ENCODE measurements at places on chromosomes 16 and 17.
A peak's percentile ranks its signal among the peaks of the same experiment; 100 is the strongest.

DNA sequence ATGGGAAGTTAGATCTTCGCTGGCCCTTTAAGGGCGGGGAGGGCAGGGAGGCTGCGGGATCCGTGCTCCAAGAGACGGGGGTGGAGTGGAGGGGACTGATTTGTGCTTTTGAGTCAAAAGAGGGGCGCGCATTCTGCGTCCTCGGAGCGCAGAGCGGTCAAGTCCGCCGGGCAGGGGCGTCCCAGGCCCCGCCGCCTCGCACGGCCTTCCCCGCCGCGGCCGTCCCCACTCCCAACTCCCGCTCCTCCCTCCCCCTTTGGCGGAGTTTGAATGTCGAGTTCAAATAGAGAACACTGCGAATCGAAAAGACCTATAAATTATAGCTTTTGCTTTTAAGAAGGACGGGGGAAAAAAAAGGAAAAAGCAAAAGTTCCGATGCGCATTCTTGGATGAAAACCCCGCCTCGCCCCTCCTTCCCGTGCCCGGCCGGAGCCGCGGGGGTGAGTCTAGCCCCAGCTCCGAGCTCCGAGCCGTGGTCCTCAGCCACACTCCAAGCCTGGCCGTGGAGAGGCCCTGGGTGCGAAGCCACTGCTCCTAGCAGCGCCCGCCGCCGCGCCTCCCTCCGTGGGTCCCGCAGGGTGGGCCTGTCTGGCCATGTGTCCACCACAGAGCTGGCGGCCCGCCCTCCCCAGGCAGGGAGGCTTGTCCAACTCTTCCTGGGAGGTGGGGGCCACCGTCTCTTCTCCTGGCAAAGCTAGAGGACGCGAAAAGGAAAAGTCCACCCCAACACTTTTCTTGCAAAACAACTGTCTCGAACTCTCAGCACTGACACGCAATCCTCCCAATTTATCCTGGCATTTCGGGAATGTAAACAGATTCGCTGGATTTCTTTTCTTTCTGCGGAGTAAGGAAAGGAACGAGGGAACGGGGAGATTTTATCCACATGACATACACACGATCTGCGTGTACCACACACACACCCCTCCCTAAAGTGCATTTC, 3.6 kb downstream of the CBX8 start:
- DNase-seq: no peak

DNA sequence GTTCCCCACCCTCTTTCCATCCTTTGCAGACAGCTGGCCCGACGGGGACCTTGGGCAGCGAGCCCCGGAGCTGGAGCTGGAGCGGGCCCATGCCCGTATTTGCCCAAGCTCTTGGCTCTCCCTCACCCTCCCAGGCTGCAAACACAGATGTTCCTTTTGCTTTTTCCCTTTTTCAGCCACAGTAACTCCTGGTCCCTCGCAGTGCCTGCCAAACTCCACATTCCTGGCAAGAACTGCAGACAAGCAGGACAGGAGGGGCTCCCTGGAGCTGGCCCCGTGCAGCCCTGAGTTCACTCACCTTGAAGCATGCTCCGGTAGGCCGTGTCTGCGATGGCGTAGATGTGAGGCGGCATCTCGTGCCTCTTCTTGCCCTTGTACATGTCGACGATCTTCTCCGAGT, 33.9 kb downstream of the MYH11 start:
- no peak for DNase-seq

GRCh38 chr16:27550582-27550920, 607 bp downstream of the KATNIP start:
- DNase-seq: no peak

DNA sequence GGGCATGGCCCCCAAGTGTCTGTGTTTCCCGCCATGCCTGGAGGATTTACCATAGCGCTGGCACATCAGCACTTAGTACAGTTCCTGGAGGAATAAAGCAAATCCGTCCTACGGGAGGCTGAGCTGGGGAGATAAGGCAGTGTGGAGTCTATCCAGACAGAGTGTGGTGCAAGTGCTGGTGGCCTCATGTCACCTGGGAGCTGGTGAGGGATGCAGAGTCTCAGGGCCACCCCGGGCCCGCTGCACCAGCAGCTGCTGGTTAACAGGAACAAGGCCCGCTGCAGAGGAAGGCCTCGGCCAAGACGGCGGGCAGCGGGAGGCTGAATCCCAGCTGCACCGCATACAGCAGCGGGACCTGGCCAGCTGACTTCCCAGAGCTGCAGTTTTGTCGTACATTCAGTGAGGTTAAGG, 57.3 kb upstream of the CDC42EP4 start:
- no peak for DNase-seq

- DNase-seq: no peak
These were observed 37.4 kb downstream of the ARHGAP23 start for GRCh38 chr17:38465391-38466345.

GRCh38 chr17:6444571-6445335, 498 bp downstream of the PIMREG start:
- DNase-seq: no peak

DNA sequence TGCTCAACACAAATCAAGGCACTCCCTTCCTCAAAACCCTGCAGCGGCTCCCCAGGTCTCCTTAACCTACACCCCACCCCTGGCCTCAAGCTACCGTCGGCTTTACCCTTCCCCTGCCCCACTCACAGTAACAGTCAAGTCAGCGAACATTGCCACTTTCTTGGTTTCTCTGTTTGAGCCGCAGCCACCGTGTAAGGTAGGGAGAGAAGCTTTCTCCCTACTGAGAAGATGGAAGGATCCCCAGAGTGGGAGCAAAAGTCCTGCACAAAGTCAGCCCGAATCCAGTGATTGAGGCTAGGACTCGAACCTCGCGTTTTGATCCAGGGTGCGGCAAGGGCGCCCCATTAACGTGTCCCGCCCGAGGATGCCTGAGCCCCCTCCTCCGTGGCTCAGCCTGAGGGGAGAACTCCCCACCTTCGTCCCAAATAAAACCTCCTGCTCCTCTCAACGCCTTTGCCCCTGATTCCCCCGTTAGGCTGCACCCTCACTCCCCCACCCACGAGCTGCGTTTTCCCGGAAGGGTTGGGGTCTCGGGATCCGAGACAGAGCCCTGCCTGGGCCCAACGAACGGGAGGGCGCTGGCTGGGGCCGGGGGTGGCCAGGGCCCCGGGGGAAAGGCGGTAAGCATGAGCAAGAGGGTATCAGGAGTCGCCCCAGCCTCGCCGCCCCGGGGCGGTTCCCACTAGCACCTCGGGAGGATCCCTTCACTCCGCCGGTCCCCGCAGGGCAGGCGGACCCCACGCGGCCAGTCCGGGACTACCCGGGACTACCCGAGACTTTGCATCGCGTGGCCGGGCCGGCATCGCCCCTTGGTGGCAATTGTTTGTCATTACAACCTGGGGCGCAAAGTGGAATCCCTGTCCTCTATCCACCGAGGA, 9.9 kb upstream of the NAGS start:
- peak; percentile 43 for DNase-seq

- DNase-seq: peak; percentile 19
These were observed 664 bp upstream of the NKD1 start for GRCh38 chr16:50547340-50548124.

- DNase-seq: no peak
These were observed 1.7 kb downstream of the DOK4 start for GRCh38 chr16:57484515-57485005.

GRCh38 chr17:33777674-33778073, 477.4 kb upstream of the CCL2 start:
- DNase-seq: no peak

DNA sequence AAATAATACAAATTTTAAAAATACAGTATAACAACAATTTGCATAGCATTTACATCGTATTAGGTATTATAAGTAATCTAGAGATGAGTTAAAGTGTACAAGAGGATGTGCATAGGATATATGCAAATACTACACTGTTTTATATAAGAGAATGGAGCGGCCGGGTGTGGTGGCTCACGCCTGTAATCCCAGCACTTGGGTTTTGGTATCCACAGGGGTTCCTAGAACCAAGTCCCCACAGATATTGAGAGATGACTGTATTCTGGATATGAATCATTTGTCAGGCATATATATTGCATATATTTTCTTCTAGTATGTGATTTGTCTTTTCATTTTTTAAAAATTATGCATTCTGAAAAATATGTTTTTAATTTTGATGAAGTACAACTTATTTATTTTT, 77.5 kb upstream of the MSI2 start:
- DNase-seq: no peak

GRCh38 chr17:13865650-13866049, 203.7 kb upstream of the COX10 start:
- DNase-seq: no peak

DNA sequence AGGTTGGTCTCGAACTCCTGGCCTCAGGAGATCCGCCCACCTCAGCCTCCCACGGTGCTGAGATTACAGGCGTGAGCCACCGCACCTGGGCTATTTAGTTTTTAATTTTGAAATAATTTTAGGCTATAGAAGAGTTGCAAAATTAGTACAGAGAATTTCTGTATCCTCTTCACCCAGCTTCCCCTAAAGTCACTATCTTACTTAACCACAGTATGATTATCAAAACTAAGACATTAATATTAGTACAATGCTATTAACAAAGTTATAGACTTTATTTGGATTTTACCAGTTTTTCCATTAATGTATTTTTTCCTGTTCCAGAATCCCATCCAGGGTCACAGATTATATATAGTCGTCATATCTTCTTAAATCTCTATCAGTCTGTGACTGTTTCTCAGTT, 62.6 kb downstream of the CLEC19A start:
- no peak for DNase-seq

DNA sequence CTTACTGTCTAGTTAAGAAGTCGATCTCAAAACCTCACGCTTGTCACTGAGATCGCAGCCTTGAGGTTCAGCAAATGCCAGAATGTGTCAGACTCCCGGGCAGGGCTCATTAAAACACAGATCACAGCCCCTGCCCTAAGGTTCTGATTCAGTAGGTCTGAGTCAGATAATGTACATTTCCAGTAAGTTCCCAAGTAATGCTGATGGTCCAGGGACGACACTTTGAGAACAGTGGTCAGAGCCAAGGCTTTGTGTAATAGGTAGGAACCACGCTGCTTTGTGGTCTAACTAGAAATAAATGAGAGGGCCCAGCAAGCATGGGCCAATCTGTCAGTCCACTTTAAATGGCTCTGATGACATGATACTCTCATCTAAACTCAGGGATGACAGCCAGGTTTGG, 228.6 kb downstream of the ZFHX3 start:
- no peak for DNase-seq

DNA sequence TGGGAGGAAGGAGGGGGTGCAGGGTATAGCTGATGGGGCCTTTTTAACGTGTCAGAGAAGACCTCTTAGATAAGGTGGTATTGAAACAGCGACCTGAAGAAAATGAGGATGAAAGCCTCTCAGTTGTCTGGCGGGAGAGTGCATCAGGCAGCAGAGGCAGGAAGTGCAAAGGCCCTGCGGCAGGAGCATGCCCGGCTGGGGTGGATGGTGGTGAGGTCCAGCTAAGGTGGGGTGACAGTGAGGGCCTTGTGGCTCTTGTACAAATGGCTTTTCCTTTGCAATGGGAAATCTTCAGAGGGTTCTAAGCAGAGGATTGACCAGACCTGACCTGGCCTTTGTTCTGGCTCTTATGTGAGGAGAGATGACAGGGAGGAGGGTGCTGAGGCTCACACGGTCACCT, 11.4 kb downstream of the MMP15 start:
- no peak for DNase-seq

DNA sequence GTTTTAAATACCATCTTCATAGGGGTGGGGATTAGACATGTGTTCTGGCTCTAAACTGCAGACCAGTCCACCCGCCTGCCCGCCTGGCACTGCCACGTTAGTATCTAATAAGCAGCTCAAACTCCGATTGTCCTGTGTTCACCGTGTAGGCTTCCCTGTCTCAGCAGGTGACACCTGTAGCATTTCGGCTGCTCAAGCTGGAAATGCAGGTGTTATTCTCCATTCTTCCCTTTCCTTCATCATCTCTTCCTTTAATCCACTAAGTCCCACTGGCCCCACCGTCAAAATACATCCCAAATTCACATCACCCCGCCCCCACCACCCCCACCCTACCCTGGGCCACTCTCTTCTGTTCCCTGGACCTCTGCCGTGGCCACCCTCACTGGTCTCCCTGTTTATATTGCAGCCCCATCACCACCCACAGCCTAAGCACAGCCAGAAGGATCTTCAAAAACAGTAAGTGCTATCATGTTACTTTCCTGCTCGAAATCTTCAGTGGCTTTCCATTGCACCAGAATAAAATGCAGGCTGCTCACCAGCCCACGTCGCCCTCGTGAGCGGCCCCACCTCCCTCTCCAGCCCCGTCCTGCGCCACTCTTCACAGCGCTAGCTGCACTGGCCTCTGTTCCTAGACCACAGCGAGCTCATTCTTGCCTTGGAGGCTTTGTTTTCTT, 65.1 kb downstream of the RTN4RL1 start:
- DNase-seq: no peak

- DNase-seq: no peak
These were observed 55.1 kb upstream of the CNTNAP4 start for GRCh38 chr16:76222087-76222486.

- DNase-seq: no peak
These were observed 492.8 kb upstream of the EEF2KMT start for GRCh38 chr16:5590416-5590815.

DNA sequence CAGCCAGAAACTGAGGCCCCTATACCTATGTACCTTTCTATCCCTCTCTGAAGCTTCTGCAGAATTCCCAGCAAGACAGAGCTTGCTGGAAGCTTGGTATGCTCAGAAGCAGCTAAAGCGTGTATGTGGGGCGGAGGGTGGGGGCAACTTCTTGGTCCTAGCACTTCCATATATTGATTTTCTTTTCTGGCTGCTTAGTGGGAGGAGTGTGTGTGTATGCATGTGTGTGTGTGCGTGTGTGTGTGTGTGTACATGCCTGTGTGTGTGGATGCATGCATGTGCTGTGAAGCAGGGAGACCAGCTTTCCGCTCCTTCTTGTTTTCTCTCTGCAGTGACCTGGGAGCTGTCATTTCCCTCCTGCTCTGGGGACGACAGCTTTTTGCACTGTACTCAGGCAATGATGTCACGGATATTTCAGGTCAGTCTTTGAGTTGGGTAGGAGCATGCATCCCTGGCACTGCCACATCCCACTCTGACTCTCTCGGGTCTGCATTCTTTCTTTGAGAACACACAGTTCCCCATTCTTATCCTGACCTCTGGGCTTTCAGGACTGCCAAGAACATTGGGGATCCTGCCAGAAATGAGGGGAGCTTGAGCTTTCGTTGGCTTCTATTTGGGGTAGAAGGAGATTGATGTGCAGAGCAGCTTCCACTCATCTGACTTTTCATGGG, 10.7 kb downstream of the HPR start:
- no peak for DNase-seq

Measured in SW 1271 (cell line).